ENCODE measurements at places on chromosomes 11 and 22.

GRCh38 chr11:117197516-117198456 lies 1.4 kb upstream of the TAGLN start:
- DNase-seq, result no peak

DNA sequence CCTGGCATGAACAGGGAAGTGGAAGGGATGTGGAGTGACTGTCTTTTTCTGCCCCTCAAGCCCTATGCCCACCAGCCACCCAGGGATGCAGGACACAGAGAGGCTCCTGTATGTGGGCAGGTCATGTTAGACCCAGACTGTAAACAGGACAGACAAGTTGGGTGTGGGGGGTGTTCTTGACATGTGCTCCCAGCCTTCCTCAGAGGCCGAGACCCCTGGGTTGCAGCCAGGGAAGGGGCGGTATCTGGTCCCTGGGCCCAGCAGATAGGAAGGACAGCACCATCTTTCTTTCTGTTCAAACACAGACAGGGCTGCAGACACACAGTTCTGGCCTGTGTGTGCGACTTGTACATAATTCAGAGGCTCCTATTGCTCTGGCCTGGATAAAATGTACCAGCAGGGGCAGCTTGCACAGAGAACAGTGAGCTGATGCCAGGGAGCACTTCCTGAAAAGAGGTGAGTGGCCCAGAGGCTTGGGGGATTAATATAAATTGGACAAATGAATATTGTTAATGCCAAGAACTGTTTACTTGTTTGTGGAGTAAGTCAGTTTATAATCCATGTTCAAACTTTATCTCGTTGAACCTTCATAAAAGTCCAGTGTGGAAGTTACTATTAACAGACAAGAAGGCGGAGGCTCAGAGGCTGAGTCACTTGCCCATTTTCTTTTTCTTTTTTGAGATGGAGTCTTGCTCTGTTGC lies 16.6 kb downstream of the GDPD5 start:
- no peak for DNase-seq

GRCh38 chr11:120771551-120772060 lies 252.3 kb upstream of the TBCEL start:
- DNase-seq, result no peak

DNA sequence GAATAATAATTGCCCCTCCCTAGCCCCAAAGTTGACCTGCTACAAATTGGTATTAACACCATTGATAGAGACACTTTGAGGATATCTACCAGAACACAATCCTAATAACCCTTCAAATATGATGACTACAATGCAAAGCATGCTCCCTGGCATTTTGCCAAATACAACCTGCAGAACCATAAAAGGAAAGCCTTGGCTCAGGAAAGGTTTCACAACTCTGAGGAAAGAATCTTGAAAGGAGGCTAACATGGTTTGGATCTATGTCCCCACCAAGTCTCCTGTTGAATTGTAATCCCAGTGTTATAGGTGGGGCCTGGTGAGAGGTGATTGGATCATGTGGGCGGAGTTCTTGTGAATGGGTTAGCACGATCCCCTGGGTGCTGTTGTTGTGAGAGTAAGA lies 140.4 kb upstream of the ARHGAP42 start:
- DNase-seq, result no peak

DNA sequence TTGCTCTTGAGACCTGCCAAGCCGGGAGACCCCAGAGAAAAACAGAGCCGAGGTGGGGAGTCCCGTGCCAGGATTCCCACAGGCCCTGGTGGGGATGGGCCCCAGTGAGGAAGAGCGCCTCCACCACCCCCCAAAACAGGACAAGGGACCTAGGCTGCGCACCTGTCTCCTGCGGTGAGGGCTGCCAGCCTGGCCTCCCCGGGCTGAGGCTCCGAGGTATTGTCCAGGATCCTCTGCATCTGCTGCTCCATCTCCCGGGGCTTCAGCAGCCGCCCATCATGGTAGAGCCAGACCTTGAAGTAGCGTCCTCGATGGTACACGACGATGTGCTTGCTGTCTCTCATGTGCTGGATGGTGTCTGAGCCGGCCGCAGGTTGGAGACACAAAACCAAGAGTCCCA lies 33.3 kb upstream of the TESMIN start:
- DNase-seq, result no peak

Measured in suprapubic skin (tissue), 4 donors.